ENCODE measurements at places on chromosomes 6 and 20.

GRCh38 chr6:165664559-165665383 lies 1.7 kb upstream of the PDE10A start:
- no peak for DNase-seq
- H3K4me1 ChIP-seq = no peaks in the 10 kb centered on the region
- no peak overlapping the region for H3K27ac ChIP-seq

GRCh38 chr20:63850689-63851547 lies 10.4 kb upstream of the ABHD16B start:
- no peak for DNase-seq
- no peaks in the 10 kb centered on the region for H3K4me1 ChIP-seq
- H3K27ac ChIP-seq = no peak overlapping the region
- no peak overlapping the region for H3K4me3 ChIP-seq
- H3K27me3 ChIP-seq = no peaks in the 10 kb centered on the region

- no peak overlapping the region for H3K4me3 ChIP-seq
- no peak for DNase-seq
- H3K36me3 ChIP-seq = no peaks in the 10 kb centered on the region
- H3K27me3 ChIP-seq = no peaks in the 10 kb centered on the region
- H3K27ac ChIP-seq = no peak overlapping the region
- H3K4me1 ChIP-seq = no peaks in the 10 kb centered on the region
Measured at GRCh38 chr20:7497985-7498384, 442.3 kb downstream of the HAO1 start.

GRCh38 chr6:2305951-2306350 lies 60.5 kb upstream of the GMDS start:
- no peaks in the 10 kb centered on the region for H3K27me3 ChIP-seq
- no peak for DNase-seq
- H3K36me3 ChIP-seq = no peaks in the 10 kb centered on the region
- H3K4me3 ChIP-seq = no peak overlapping the region

DNA sequence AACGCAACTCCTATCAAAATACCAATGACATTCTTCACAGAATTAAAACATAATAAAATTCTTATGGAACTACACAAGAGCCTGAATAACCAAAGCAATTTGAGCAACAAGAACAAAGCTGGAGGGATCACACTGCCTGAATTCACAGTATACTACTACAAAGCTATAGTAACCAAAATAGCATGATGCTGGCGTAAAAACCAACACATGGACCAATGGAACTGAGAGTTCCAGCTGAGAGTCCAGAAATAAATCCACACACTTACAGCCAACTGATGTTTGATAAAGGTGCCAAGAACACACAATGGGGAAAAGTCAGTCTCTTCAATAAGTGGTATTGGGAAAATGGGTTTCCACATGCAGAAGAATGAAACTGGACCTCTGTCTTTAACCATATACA lies 6.9 kb downstream of the MLIP start:
- H3K4me1 ChIP-seq = no peaks in the 10 kb centered on the region
- H3K27me3 ChIP-seq = no peaks in the 10 kb centered on the region
- H3K36me3 ChIP-seq = no peaks in the 10 kb centered on the region
- no peak for DNase-seq

GRCh38 chr6:100099189-100100074 lies 105.4 kb upstream of the MCHR2 start:
- no peak overlapping the region for H3K4me3 ChIP-seq
- DNase-seq = peak; percentile 20
- no peak overlapping the region for H3K27ac ChIP-seq
- no peaks in the 10 kb centered on the region for H3K36me3 ChIP-seq
- no peaks in the 10 kb centered on the region for H3K4me1 ChIP-seq

- H3K4me1 ChIP-seq = no peaks in the 10 kb centered on the region
- H3K27me3 ChIP-seq = no peaks in the 10 kb centered on the region
- no peaks in the 10 kb centered on the region for H3K36me3 ChIP-seq
- no peak for DNase-seq
Measured at GRCh38 chr20:11808841-11809240, 108.9 kb upstream of the BTBD3 start.

DNA sequence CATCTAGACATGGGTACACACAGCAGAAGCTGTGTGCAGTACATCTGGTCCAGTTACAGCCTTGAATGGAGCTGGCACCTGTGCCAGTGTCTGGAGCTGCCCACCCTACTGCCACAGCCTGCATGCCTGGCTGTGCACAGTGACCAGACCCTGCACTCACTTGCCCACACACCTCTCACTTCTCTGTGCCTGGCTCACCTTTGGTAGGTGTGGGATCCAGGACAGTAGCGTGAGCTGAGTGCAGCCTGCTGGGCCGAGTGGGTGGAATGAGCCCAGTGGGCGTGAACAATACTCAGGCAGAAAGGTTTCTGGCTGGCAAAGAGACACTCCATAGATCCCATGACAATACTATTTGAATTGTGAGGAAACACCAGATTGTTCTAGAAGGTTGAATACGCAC lies 839.5 kb upstream of the FLRT3 start:
- no peaks in the 10 kb centered on the region for H3K27me3 ChIP-seq
- no peaks in the 10 kb centered on the region for H3K36me3 ChIP-seq
- no peaks in the 10 kb centered on the region for H3K4me1 ChIP-seq
- H3K4me3 ChIP-seq = no peak overlapping the region
- DNase-seq = no peak

DNA sequence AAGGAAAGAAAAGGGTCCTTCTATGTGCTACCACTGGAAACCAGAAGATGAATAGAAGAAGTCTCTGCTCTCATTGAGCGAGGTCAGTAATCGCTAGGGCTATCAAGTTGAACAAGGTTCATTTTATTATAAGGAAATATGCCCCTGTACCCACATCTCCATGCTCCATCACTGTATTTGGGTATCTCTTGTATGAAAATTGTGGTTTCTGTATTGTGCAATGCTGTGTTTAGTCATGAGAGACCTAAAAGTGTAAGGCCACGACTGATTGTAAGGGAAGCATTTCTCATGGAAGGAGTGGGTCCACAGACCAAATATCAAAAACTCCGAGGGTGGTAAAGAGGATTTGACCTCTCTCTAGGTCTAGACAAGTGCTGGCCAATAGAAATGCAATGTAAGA lies 3.6 kb upstream of the HS3ST5 start:
- no peaks in the 10 kb centered on the region for H3K36me3 ChIP-seq
- H3K4me3 ChIP-seq = no peak overlapping the region
- H3K27ac ChIP-seq = no peak overlapping the region
- DNase-seq = no peak
- peaks cover 5% of the 10 kb centered on the region for H3K4me1 ChIP-seq
